ENCODE measurements at places on chromosomes 6 and 20. TPM values are rescaled to one million over a fixed set of nuclear protein-coding genes. Genes with fewer than 3 reads are reported as not detected.

DNA sequence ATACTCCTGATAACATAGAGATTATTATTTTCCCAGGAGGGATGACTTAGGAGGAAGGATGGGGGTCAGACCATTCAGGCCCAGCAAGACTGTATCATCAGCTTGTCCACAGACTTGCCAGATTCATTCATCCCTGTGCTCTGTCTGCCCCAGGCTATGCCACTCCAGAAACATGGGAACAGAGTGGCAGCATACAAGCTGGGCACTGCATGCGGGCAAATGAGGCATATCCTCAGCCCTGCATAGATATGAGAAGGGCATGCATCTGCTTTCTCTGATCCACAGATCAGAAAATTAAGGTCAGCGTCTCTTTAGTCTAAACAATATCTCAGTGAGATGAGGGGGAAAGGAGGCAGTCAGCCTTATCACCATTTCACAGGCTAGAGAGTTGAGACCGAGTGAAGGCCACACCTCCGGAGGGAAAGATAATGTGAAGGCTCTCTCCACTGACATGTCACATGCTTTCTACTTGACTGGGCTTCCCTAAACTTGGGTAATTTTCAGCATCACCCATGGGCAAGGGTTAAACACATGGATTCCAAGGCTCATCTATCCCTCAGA is 140.5 kb downstream of the TFAP2B start:
- DNase-seq = no peak

DNA sequence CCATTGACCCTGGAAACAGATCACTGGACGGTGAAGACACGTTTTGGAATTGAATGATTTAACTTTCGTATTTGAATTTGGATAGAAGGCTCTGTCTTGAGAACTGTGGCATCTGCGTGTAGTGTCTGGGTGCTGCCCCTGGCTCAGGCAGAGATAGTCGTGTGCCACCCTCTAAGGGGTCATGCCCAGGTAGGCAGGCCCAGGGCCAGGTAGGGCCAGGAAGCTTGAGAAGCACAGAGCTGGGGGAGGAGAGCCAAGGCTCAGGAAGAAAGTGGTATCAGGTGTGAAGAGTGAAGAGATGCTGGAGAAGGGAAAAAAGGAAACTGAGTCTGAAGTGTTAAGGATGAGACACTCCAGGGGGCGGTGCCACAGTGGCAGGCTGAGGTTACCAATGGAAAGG is 75.5 kb downstream of the IYD start:
- no peak for DNase-seq

Gene ETV7
- total RNA-seq = 4.6 TPM

- DNase-seq = no peak
Measured at GRCh38 chr6:35602133-35602946, 86.4 kb downstream of the FKBP5 start.

GRCh38 chr6:137283940-137284810 is 65.0 kb upstream of the IFNGR1 start:
- no peak for DNase-seq

Data from omental fat pad (tissue), 4 donors.